ENCODE measurements at places on chromosomes 13 and 19.

DNA sequence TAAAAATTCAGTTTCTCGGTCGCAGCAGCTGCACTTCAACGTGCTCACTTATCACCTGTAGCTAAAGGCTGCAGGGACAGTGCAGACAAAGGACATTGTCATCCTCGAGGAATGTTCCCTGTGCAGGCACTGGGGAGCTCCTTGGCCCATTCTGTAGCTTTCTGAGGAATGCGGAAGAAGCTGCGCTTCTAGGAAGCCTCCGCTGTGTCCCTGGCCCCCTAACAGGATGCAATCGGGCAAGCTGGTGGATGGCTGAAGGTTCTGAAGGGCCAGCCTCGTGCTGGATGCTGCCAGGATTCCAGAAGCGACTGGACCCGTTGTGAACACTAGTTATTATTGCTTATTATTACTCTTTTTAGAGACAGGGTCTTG is 8.1 kb downstream of the ANO8 start:
- no peak for DNase-seq

- peak; percentile 74 for DNase-seq
Measured at GRCh38 chr13:45047394-45048310, 58.3 kb downstream of the GPALPP1 start.

DNA sequence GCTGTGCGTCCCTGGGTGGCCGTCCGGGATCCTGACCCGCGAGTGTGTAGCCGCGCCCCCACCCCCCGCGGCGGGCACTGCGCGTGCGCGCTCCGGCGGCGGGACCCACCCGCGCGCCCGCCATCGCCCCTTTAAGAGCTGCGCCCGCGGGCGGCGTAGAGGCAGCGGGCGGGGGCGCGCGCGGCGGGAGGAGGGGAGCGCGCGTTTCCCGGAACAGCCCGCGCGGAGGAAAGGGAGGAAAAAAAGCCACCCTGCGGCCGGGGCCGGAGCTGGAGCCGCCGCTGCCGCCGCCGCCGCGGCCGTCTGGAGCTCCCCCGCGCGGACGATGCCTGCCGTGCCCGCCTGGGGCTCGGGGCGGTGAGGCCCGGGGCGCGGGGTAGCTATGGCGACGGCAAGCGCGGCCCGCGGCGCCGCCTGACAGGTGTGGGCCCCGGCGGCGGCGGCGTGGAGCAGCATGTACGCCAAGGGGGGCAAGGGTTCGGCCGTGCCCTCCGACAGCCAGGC is at the start of gene SSBP4:
SSBP4 (plus strand) TSS at position 204 of the 504 bp plus-strand sequence; CDS start at position 455, 251 bp downstream.
- DNase-seq = peak; percentile 80

GRCh38 chr13:22770891-22771290 is 409.9 kb upstream of the SGCG start:
- DNase-seq = no peak

- no peak for DNase-seq
Measured at GRCh38 chr19:50205681-50206138, 2.3 kb downstream of the MYH14 start.

DNA sequence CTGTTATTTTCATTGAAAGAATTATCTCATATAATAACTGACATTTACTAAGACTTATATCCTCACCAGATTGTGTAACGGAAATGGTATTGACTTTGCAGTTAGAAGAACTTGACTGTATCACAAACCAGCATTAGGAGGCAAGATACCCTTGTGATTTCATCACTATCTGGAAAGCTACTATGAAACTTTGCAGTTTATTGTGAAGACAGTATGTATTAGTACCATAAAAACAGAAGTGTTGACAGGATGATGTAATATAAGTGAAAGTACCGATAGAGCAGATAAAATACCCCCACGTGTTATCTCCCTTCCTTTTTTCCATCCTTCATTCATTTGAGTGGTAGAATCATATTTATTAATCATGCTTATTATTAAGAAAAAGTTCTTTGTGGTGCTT is 365.7 kb upstream of the KLHL1 start:
- no peak for DNase-seq
